Omental fat pad (tissue), 4 donors: ENCODE measurements at places on chromosomes 16 and 17. TPM values are rescaled to one million over a fixed set of nuclear protein-coding genes. Genes with fewer than 3 reads are reported as not detected.

The GRIN2A gene
- total RNA-seq, result 0.13 TPM

GRCh38 chr16:13517841-13518240, 402.1 kb upstream of the ERCC4 start:
- DNase-seq, result no peak

- no peak for DNase-seq
These were observed 2.9 kb downstream of the RPH3AL start for GRCh38 chr17:349666-350065.

The KCNJ18 gene
- total RNA-seq, result not detected

The IL17C gene
- total RNA-seq, result not detected

DNA sequence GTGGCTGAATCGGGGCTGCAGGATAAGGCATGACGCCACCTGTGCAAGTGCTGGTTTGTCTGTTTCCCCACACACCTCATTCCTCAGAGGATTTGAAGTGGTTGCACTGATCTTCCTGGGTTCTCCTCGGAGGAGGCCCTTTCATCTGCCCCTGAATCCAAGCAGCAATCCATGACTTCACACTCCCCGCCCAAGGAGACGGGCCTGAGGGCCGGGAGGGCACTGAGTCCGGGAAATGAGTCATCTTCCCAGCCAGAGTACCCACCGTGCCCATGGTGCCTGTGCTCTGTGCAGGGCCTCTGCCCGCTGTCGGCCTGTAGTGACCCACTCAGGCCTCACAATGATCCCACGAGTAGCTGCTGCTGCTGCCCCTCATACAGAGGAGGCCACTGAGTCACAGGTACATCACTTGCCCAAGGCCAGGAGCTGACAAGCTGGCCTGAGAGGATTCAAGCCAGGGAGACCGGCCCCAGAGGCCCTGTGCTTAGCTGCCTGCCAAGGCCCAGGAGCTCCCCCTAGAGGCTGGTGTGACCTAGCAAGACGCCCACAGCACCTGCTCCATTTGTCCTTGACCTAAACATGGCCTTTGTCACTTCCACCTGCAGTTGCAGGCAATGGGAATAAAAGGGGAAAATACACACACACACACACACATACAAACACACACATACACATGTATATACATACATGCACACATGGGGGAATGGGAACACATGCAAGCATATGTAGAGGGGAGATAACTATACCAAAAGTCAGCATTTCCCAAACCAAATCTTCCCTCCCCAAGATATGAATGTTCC, 240.0 kb downstream of the C16orf95 start:
- DNase-seq, result no peak

- DNase-seq, result no peak
These were observed 100.3 kb downstream of the IRX5 start for GRCh38 chr16:55030944-55031343.

DNA sequence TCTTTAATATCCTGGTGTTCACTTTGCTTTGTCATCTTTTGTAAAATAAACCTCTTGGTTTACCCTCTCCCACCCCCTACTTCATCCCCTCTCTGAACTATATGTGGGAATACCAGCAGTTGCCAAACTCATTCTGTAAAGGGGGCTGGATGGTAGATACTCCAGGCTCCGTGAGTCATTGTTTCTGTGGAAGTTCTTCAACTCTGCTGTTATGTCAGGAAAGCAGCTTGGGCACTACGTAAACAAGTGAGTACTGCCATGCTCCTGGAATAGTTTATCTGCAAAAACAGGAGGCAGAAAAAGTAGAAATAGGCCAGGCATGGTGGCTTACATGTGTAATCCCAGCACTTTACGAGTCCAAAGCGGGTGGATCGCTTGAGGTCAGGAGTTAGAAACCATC, 17.6 kb downstream of the MVP start:
- no peak for DNase-seq

The NCBP3 gene
- 16.3 TPM for total RNA-seq

The CDH11 gene
- 44.9 TPM for total RNA-seq

DNA sequence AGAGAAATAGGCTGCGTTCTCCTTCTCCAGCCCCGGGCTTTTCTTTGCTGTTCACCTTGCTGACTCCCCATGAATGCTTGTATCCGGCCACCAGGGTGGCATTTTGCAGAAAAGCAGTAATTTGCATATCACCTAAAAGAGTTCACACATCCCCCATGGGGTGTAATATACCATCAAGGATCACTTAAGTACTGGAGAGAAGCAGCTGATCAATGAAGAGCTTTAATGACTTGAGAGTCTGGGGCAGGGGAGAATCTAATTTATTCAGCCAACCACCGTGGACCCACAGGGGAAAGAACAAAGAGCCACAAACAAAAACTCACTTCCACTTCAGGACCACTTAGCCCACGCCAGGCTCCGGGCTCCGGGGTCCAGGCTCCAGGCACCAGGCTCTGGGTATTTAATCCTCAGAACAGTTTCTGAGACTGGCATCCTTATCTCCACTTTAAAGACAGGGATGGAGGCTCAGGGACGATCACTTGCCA, 33.9 kb upstream of the SEC14L1 start:
- no peak for DNase-seq

The C16orf82 gene
- not detected for total RNA-seq

DNA sequence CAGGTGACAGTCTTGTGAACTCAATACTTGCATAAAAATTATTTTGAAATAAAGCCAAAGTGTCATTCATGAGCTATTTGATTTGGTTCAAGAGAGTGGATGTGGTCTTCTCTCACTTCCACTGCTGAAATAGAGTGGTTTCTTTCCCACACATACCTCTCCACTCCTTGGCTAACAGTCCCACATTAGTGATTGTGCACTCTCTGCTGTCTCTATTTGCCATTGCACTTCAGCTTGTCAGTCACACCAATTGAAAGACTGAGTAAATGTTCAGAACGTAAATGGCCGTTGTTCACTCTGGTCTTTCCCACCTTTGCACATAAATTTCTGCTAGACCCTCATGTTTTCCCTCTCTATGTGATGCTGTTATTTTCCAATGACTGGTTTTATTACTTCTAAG, 197.5 kb downstream of the FTO start:
- DNase-seq, result no peak

The TPSD1 gene
- total RNA-seq, result 1.2 TPM

The SLC5A11 gene
- 0.28 TPM for total RNA-seq

GRCh38 chr16:84246679-84247077, 6.9 kb upstream of the KCNG4 start:
- no peak for DNase-seq

GRCh38 chr16:87550495-87550961, 51.8 kb upstream of the JPH3 start:
- DNase-seq, result no peak

DNA sequence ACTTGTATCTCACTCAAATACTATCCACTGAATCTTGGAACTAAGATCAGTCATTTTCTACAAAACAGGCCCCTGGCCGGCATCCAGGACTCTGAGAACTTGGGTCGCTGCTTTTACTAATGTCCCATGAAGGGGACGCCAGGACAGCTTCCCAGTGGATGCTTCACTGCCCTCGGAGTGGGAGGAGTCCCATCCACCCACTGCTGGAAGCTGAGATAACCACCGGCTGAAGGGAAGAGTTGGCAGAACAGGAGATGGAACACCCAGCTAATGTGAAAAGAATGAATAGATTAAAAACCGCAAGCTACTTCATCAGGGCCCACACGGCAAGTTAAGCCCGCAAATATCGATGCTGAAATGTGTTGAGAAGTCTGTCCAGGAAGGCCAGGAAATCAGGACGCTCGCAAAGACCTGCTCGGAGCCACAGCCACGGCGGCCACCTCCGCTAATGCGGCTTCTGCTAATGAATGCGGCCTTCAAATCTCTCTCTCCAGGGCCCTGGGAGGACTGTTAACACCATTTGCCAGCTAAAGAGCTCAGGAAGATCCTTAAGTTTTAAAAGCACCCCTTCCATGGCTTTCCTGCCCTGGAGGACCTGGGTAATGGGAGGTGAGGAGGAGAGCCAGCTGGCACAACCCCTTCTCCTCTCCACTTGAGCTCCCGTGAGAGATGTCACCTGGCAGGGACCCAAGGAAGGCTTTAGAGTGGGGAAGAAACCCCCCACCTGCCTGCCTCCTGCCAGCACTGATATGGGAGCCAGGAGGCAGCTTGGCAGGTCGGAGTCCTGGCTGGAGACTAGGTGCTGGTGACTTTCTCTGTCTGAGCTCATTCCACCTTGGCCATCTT, 226.6 kb upstream of the RPL38 start:
- no peak for DNase-seq

GRCh38 chr16:12904329-12904671, 2.9 kb downstream of the SHISA9 start:
- DNase-seq, result no peak

DNA sequence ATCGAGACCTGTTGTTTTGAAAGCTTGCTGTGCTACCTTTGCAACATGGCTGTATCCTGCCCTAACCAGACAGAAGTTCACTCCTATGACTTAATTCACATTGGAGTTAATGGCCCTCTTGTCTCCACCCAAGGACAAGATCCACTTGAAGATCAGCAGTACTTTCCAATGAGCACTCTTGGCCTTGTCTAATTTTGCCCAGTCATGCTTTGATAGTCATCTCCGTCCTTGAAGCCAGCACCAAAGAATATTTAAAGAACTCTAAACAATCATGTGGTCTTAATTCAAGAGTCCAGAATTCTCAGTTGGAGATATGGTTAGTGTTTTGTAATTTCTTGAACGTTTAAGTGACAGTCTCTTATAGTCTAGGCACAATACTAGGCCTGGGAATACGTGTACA, 775.6 kb upstream of the EEF2KMT start:
- no peak for DNase-seq

- DNase-seq, result no peak
These were observed 4.0 kb downstream of the KIFC3 start for GRCh38 chr16:57798267-57798810.

DNA sequence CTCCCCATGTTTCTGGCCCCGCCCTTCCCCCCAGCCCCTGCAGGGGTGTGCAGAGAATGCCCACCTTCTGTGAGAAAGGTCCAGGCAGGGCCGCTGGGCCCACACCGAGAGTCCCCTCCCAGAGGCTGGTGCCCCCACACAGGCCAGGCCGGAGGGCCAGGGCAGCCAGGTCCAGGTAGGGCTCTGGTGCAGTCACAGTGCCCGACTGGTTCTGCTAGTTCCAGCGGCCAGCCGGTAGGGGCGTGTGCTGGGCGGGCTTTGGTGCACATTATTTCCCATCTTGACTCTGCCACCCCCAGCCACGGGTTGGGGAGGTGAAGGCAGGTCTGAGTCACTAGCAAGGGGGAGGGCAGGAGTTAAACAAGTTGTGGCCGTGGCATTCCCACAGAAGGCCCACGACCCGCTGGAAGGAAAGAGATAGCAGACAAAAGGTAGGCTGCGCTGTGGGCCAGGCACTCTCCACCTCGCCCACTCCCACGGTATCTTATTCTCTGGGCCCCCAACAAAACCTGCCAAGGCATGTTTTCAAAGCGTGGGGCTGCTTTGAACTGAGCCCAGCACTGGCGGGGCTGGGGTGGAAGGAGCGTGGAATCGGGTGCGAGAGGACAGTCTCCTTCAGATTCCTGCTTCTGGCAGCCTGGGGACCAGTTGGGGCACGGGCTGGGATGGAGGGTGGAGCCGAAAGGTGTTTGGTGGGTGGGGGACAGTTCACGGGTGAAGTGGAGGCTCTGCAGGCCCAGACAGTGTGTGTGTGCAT, 1.9 kb downstream of the EPN3 start:
- DNase-seq, result no peak

GRCh38 chr16:10765772-10766171, 22.1 kb downstream of the NUBP1 start:
- no peak for DNase-seq
